SK-N-SH (cell line): ENCODE measurements at places on chromosomes 1 and 21. TPM values are rescaled to one million over a fixed set of nuclear protein-coding genes. Genes with fewer than 3 reads are reported as not detected.

GRCh38 chr1:32897082-32898049 is 3.8 kb downstream of the TMEM54 start:
- peak; percentile 7 for DNase-seq
- H3K27me3 ChIP-seq = peaks cover 3% of the 10 kb centered on the region; the same call in 1 of the 2 replicates
- H3K4me3 ChIP-seq = no peak overlapping the region

DNA sequence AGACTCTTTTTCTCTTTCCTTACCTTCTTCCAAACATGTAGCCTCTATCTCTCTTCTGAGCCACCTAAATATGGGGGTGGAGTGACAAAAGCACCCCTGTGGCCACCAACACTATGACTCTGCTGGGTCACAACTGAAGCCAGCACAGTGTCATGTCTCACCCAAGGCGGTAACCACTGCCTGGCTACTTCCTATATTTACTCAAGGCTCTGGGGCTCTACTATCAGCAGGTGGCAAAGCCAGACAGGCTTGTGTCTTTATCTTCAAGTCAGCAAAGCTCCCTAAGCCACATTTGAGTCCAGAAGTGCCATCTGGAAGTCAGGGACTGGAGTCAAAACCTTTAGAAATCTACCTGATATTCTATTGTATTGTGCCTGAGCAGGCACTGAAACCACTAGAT is 1515.2 kb downstream of the PLA2G4A start:
- H3K4me3 ChIP-seq = no peak overlapping the region
- no peak overlapping the region for H3K27ac ChIP-seq
- no peak for DNase-seq
- H3K36me3 ChIP-seq = no peaks in the 10 kb centered on the region
- H3K4me1 ChIP-seq = no peaks in the 10 kb centered on the region
- no peaks in the 10 kb centered on the region for H3K27me3 ChIP-seq

The LAMB3 gene
- 14.1 and 18.0 TPM in 2 replicates for polyA plus RNA-seq

DNA sequence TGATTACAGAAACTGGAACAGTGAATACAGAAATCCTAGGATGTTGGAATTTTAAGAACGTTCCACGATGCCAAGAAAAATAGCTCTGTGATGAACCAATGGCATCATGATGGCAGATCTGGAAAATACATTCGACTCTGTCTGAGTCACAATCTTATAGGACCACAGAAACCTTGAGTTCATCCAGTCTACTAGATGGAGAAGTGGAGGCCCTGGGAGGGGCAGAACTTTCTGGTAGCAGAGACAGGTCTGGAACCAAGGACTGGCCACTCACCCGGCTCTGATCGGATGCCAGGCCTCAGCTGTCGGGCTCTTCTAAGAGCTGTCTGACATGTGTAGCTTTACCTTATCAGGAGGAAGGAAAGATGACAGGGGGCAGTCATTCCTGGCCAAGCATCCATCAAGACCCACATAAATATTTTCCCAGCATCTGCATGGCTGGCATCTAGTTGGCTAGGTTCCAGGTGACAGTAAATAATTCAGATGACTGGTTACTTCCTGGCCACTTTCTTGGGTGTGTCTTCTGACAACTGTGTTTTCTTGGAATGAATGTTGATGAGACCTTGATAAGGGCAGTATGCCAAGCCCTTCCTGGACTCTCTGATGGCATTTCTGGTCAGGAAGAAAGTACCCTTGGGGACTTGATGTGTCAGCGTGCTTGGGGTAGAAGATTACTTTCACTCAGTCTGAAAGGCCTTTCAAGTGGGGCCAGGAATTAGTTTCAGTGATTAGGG is 72.6 kb upstream of the TRABD2B start:
- no peak overlapping the region for H3K4me3 ChIP-seq
- no peak for DNase-seq
- H3K4me1 ChIP-seq = no peaks in the 10 kb centered on the region
- H3K36me3 ChIP-seq = no peaks in the 10 kb centered on the region

DNA sequence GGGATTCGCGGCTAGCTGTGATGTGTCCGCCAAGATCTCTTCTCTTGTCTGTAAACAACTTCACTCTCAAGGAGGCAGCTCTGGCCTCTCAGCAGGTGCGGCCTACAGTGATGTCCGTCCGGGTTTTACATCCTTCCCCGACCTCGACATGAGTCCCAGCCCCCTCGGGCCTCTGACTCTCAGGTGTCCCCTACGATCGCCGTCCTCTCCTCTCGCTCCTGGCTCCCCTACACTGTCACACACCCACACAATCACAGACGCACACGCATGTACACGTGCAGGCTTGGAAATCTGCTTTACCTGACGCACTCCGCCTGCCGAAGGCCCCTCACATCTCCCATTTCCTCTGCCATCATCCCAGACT is 797 bp upstream of the RSPH1 start:
- DNase-seq = peak; percentile 46
- H3K4me1 ChIP-seq = peaks cover 13% of the 10 kb centered on the region
- peak overlapping the region; percentile 78 for H3K4me3 ChIP-seq
- H3K36me3 ChIP-seq = no peaks in the 10 kb centered on the region
- peak overlapping the region; percentile 85 for H3K27ac ChIP-seq
- H3K27me3 ChIP-seq = no peaks in the 10 kb centered on the region

The KCNN3 gene
- polyA plus RNA-seq = 0.10 and 0.16 TPM in 2 replicates

DNA sequence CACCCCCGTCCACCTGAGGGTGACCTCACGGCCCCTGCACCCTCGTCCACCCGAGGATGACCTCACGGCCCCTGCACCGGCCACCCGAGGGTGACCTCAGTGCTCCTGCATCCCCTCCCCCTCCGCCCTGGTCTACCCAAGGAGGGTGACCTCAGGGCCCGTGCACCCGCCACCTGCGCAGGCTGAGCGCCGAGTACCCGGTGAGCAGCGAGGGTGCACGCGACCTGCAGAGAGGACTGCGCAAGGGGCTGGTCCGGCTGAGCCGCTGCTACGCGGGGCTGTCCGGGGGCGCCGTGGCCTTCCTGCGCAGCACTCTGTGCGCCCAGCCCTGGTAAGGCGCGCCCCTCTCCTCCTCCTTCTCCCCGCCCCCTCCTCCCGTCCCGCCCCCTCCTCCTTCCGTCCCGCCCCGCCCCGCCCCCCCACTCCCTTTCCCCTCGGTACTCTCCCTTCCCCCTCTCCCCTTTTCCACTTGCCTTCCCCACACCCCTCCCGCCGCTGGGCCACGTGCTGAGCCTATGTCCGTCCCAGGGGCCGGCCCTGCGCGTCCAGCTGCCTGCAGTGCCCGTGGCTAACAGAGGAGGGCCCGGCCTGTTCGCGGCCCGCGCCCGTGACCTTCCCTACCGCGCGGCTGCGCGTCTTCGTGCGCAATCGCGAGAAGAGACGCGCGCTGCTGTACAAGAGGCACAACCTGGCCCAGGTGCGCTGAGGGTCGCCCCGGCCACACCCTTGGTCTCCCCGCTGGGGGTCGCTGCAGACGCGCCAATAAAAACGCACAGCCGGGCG is 28.4 kb downstream of the TRIM11 start:
- H3K4me3 ChIP-seq = peak overlapping the region; percentile 69
- no peak overlapping the region for H3K27ac ChIP-seq
- H3K36me3 ChIP-seq = no peaks in the 10 kb centered on the region
- H3K4me1 ChIP-seq = peaks cover 7% of the 10 kb centered on the region; the same call in 1 of the 2 replicates
- no peaks in the 10 kb centered on the region for H3K27me3 ChIP-seq

DNA sequence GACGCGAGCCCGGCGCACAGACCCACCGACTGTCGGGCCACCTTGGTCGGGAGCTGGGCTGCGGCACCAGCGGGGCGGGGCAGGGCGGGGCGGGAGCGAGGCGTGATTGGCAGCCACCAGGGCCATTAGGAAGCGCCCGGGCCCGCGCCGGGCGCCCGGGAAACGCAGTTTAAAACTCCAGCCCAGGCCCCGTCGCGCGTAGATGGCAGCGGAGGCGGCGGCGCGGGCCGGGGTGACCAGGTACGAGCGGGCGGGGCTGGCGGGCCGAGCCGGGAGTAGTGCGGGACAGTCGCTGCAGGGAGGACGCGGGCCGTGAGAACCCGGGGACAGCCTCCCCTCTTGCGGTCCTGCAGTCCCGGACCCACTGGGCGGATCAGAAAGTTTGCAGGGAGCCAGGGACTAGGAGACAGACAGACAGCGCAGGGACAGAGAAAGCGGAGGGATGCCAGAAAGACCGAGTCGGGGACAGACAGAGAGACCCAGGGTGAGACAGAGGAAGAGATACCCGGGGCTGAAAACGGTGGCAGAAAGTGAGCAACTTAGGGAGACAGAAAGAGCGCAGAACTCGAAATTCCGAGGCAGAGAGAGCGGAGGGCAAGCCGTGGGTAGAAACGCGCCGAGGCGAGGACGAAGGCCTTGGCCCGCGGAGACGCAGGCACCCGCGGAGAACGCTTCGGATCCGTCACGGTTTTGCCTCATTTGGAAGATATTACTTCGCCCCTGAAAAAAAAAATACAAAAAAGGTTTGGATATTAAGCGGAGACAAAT is at the start of gene DMBX1:
Gene DMBX1 (plus strand): TSS at position 199 of the 768 bp plus-strand sequence. CDS start 17,175 bp downstream, outside the sequence.
- H3K4me1 ChIP-seq = peaks cover 5% of the 10 kb centered on the region; the same call in 1 of the 2 replicates
- peak within 1 kb of the TSS; percentile 31; the same call in 1 of the 2 replicates for H3K4me3 ChIP-seq
- H3K27ac ChIP-seq = no peak within 1 kb of the TSS
- H3K36me3 ChIP-seq = no peaks in the 10 kb centered on the region

The BGLAP gene
- 0.96 and 1.1 TPM in 2 replicates for polyA plus RNA-seq

The HORMAD1 gene
- polyA plus RNA-seq = not detected in 2 replicates

GRCh38 chr21:45769294-45769693 is 125.8 kb downstream of the PCBP3 start:
- peaks cover 50% of the 10 kb centered on the region for H3K4me1 ChIP-seq
- no peaks in the 10 kb centered on the region for H3K27me3 ChIP-seq
- no peak overlapping the region; the same call in 1 of the 2 replicates for H3K27ac ChIP-seq
- H3K36me3 ChIP-seq = no peaks in the 10 kb centered on the region

DNA sequence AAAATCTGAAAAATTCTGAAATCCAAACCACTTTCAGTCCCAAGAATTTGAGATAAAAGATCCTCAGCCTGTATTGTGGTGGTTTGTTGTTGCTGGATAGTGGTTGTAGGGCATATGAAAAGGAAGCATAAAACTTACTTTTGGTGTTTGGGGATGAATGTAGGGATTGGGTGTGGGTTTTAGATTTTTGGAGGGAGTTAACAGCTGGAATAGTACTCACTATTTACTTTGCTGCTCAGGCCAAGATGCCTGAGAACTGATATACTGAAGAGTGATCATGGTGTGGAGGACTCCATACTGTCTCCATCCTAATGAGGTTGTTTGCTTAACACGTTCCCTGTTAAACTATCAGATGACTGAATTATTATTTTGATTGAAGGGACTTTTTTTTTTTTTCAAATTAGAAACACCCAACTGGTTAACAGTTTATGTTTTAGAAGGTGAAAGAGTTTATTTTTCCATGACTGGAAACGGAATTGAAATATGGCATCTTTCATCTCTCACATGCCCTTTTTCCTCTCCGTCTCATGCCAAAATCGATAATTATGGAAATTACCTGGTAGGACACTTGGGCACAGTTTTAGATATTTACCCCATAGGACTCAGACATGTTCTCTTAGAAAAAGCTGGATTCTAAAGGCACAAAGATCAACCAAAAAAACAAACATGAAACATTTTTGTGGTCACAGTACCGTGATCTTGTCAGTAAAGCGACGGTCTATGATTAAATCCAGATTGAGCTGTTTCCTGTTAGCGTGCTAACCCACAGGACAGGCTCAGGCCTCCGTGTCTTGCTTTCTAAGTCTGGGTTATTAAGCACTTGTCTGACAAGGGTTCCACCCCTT is 37.3 kb downstream of the RGL1 start:
- no peaks in the 10 kb centered on the region for H3K27me3 ChIP-seq
- no peaks in the 10 kb centered on the region for H3K36me3 ChIP-seq
- H3K27ac ChIP-seq = peak overlapping the region; percentile 83
- H3K4me1 ChIP-seq = peaks cover 41% of the 10 kb centered on the region
- peak overlapping the region; percentile 27; the same call in 1 of the 2 replicates for H3K4me3 ChIP-seq
- peak; percentile 43 for DNase-seq

The TBX19 gene
- 2.7 and 3.5 TPM in 2 replicates for polyA plus RNA-seq

The KRTAP21-2 gene
- polyA plus RNA-seq = not detected in 2 replicates

The KIF14 gene
- 1.2 and 1.4 TPM in 2 replicates for polyA plus RNA-seq

- H3K27me3 ChIP-seq = no peaks in the 10 kb centered on the region
- no peak overlapping the region for H3K4me3 ChIP-seq
- H3K36me3 ChIP-seq = no peaks in the 10 kb centered on the region
- H3K27ac ChIP-seq = no peak overlapping the region
- no peaks in the 10 kb centered on the region for H3K4me1 ChIP-seq
Observed at GRCh38 chr1:3918966-3919611, 19.0 kb upstream of the C1orf174 start.

DNA sequence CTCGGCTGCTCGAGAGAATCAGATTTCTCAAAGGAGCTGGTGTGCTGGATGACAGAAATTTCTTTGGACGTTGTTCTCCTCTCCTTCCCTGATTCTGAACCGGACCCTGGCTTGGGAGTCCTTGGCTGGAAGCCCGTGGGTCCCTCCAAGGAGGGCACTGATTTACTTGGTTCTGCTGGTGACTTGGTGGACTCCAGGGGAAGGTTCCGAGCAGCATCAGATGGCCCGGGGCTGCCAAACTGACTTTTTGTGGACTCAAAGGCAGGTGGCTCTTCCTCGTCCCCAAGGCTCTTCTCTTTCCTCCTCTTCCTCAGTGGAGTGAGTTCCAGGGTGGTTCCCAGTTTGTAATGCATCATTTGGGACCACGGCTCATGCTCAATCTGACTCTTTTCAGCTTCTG is 97.9 kb upstream of the EDN2 start:
- H3K27ac ChIP-seq = no peak overlapping the region
- no peaks in the 10 kb centered on the region for H3K4me1 ChIP-seq
- no peaks in the 10 kb centered on the region for H3K36me3 ChIP-seq
- H3K4me3 ChIP-seq = no peak overlapping the region
- H3K27me3 ChIP-seq = no peaks in the 10 kb centered on the region
- no peak for DNase-seq

GRCh38 chr21:31957631-31958030 is 84.8 kb downstream of the HUNK start:
- no peaks in the 10 kb centered on the region for H3K4me1 ChIP-seq
- no peak for DNase-seq
- no peaks in the 10 kb centered on the region for H3K27me3 ChIP-seq
- no peak overlapping the region for H3K27ac ChIP-seq

The DNAJC6 gene
- polyA plus RNA-seq = 1.9 and 2.5 TPM in 2 replicates

DNA sequence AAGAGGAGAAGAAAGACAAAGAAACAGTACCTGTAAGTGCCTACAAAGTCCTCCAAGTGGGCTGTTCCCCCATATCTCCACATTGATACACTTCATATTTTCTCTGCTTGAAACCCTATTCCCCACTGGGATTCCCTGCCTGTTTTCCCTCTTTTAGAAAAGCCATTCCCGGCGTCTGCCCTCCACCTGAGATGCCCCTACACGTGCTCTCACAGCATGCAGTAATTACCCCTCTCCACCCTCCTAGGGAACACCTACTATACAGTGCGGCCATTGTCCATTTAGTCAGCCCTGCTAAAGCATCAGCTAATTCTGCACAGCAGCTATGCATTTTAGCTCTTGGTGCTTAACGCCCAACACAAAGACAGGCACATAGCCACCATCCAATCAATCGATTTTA is 135.7 kb upstream of the TIAM1 start:
- no peaks in the 10 kb centered on the region for H3K27me3 ChIP-seq
- no peak for DNase-seq
- H3K27ac ChIP-seq = no peak overlapping the region
- H3K36me3 ChIP-seq = no peaks in the 10 kb centered on the region

GRCh38 chr1:19484338-19484797 is 971 bp downstream of the CAPZB start:
- no peaks in the 10 kb centered on the region for H3K27me3 ChIP-seq
- DNase-seq = no peak
- H3K4me1 ChIP-seq = peaks cover 56% of the 10 kb centered on the region
- H3K27ac ChIP-seq = peak overlapping the region; percentile 68; the same call in 1 of the 2 replicates
